ENCODE measurements at places on chromosomes 13 and 19.

DNA sequence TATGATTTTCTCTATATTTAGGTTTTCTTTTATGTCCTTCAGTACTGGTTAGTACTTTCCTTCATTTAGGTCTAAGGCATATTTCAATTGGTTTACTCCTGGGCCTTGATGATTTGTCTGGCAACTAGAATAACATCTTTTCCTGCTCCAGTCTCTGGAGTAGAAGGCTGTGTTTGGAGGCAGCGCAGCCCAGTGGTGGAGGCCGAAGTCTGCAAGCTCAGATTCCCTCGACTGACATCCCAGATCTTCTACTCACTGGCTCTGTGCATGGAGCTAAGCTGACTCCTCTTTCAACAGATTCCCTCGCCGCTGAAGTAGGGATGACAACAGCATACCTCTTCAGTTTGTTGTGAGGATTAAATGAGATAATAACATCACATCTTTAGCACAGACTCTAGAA, 141.0 kb downstream of the RAP2A start:
- DNase-seq, result no peak

- peak; percentile 88 for DNase-seq
These were observed 10.1 kb downstream of the NOSIP start for GRCh38 chr19:49570138-49570856.

GRCh38 chr19:19559931-19560330, 21.9 kb downstream of the CILP2 start:
- DNase-seq, result no peak

DNA sequence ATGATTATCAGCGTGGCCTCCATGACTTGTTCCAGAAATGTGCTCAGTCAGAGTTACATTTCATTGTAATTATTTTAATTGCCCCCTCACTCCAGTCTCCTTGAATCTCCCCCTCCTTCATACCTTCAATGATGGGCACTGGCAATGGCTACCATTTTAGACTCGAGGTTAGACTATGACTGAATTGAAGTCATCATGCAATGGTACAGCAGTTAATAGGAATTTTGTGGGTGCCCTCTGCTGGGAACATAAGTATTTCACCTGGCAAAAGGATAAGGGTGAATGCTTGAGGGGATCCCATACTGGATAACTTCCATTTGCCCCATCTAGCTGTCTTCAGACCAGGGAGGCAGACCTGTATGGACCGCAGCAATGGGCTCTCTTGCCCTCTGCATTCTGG, 32.2 kb upstream of the USP12 start:
- no peak for DNase-seq

DNA sequence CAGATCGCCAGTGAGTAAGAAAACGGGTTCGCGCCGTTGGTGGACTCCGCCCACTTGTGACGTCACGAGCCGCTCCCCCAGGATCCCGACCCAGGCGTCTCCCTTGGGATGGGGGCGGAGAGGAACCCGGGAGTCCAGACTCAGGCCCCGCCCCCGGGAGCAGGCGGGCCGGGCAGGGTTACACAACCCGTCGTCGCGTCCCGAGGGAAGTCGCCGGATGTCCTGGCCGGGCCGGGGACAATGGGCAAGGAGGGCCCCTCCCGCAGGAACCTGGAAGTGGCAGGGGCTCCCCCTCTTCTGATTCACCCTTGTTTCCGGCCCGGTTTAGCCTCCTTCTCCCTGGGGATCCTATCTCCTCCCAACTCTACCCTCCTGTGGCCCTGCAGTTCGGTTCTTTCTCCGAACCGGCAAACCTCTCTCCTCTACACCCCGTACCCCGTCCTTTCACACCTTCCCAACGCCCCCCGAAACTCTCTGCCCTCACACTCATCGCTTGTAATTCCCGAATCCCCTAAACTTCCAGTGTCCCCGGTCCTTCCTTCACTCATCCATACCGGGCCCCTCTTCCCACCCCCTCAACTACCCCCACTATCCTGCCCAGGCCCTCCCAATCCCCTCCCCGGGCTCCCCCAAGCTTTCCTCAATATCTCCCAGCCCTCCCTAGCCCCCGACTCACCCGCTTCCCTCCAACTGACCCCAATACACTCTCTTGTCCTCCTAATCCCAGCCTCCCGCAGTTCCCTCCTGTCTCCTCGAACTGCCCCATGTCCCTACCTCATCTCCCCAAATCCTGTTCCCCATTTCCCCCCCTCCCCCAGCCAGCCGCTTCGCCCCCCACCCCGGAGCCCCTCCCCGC, 20.0 kb upstream of the ERCC1 start:
- peak; percentile 59 for DNase-seq

DNA sequence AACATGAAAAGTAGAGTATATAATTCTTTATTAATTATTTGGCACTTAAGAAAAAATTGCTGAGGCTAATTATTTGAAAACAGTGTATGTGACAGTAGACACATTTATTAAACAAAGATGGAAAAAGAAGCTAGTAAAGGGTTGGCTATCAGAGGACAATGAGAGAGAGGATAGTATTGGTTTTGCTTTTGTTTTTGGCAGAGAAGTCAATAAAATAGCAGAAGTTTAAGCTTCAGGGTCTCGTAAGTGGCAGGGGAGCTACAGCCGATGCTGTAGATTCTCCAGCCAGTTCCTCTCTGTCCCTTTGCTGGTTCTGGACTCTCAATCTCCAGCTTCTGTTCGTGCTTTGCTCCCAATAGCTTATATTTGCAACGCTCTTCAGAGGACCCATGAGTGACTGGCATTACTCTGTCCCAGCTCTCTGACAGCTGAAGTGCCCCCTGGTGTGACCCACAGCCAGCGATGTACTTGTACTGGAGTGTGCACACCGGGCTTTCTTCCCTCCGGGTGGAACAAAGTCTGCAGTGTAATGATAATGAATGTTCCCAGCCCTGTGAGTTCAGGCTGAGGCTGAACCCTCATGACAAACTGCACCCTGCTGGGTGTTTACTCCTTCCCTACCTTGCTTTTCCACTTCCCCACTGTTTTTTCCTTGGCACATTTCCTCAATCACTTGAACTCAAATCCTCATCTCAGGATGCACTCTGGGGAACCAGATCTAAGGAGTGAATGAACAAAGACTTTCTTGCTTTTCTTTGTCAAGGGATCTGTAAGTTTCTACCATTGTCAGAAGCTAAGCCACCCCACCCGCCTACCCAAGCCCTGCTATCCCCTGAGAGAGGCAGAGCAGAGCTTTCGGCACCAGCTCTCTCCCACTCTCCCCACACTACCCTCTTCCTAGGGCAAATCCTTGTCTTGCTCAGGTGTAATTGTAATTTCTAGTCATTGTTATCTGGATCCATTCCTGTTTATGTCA, 254.8 kb downstream of the LHFPL6 start:
- DNase-seq, result no peak

GRCh38 chr19:10321417-10321797, 5.6 kb upstream of the FDX2 start:
- DNase-seq, result no peak

DNA sequence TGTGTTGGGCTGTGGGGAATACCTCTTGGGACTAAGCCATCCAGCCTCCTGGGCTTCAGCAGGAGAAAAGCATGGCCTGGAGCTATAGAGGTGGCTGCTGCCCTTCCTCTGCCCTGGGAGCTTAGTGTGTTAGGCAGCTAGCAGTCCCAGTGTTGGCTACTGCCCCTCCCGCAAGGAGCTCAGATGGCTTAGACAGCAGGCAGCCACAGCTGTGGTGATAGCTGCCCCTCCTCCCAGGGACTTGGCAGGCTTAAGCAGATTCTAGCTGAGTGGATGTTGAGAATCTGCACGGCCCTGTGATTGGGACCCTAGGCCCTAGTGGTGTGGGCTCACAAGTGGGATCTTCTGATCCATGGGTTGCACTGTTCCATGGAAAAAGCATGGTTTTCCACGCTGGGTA, 264.5 kb downstream of the TDRD3 start:
- peak; percentile 75 for DNase-seq

DNA sequence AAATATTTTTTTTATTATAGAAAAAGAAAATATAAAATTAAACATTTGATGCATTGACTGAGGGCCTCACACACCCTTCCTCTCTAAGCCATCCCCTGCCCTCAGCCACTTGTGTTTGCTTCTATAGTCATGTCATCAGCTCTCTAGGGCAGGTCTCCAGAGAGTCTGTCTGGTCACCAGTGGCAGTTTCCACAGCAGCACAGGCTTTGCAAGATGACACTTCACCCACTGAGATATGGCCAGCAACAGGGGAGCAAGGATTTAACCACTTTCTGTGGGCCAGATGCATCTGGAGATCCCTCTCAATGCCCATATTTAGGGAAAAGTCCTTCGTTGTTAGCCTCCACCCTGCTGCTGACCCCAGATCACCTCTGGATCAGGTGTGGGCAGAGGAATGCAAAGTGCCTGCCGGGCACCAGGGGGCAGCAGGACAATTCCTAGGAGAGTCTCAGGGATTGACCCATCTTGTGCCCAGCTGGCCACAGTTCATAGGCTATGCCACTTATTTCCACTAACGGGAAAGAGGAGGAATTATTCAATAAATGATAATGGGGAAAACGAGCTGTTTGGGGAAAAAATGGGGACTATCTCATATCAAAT, 4.8 kb downstream of the ABCC4 start:
- DNase-seq, result peak; percentile 16

GRCh38 chr19:17200408-17201079, 14.6 kb upstream of the USE1 start:
- DNase-seq, result no peak

- no peak for DNase-seq
These were observed 52.0 kb downstream of the DIAPH3 start for GRCh38 chr13:60111691-60112090.

GRCh38 chr13:106161146-106161545, 374.3 kb downstream of the EFNB2 start:
- DNase-seq, result no peak

- peak; percentile 57 for DNase-seq
These were observed 5.2 kb upstream of the CEACAM18 start for GRCh38 chr19:51473009-51473707.

GRCh38 chr19:50568728-50569698, 778 bp upstream of the LRRC4B start:
- DNase-seq, result no peak

GRCh38 chr13:49502954-49503353, 7.2 kb downstream of the PHF11 start:
- DNase-seq, result no peak

DNA sequence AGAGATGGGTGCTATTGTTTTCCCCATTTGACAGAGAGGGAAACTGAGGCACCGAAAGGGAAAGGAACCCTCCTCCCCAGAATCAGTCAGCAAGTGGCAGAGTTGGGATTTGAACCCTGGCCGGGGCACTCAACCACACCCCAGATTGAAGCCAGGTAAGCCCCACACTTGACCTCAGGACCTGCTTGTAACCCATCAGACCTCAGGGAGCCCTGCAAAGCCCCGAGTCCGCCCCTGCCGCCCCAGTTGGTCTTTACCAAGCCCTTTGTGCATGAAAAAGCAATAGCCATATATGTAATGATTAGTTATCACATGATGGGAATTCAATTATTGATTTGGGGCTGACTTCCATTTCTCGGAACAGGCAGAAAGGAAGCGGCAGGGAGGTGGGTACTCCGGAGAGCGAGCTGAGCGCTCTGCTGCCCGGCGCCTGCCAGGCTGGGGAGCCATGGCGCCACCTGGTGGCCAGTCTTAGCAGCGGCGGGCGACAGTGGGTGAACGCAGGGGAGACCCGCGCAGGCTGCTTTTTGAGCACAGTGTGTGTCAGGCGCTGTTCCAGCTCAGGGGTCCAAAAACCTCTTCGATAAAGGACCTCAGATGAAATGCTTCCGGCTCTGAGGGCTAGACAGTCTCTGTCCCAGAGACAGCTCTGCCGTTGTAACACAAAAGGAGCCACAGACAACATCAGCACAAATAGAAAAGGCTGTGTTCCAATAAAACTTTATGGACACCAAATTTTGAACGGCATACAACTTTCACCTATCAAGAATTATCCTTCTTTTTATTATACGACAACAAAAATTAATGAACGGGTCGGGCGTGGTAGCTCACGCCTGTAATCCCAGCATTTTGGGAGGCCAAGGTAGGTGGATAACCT, 82.9 kb upstream of the CACNA1A start:
- DNase-seq, result peak; percentile 72

- DNase-seq, result no peak
These were observed 32.4 kb downstream of the GPR42 start for GRCh38 chr19:35403116-35403760.

DNA sequence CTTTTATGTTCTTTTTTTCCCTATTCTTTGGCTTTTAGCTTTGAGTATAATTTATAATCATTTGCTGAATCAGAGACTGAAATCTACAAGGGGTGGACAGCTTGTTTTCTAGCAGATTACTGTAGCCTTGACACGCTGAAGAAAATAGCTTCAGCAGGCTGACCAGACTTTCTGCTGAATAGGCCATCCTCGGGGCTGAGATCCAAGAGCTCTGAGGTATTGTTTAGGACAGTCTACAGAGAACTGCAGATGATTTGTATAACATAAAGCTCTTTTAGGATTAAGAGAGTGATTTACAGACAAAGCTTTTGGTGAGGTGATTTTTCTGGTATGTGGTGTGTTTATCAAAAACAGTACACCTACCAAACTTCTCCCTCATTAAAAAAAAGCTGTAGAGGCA, 16.8 kb downstream of the POLR1D start:
- no peak for DNase-seq

DNA sequence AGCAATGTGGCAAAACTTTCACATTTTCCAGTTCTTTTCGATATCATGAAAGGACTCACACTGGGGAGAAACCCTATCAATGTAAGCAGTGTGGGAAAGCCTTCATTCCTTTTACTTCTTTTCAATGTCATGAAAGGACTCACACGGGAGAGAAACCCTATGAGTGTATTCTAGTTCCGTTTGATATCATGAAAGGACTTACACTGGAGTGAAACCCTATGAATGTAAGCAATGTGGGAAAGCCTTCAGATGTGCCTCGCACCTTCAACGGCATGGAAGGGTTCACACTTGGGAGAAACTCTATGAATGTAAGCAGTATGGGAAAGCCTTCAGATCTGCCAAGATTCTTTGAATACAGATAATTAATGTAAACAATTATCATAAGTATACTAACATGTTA, 14.5 kb upstream of the ZNF763 start:
- no peak for DNase-seq

GRCh38 chr19:53864308-53864836, 3.3 kb upstream of the MYADM start:
- no peak for DNase-seq

DNA sequence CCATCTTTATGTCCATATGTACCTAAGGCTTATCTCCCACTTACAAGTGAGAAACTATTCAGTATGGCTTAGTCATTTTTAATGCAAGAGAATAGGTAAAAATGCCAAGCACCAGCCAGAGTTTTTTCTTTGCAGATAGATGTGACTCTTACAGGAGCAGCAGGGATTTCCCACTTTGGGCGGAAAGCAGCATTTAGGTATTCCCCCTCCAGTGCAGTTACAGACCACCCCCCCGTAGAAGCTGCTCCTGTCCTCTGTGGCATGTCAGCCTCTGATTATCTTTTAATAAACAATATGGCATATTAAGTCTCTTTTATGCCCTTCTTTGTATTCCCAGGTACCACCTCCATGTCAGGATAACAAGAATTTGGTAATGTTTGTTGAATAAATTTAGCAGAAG, 24.7 kb upstream of the USPL1 start:
- peak; percentile 39 for DNase-seq

DNA sequence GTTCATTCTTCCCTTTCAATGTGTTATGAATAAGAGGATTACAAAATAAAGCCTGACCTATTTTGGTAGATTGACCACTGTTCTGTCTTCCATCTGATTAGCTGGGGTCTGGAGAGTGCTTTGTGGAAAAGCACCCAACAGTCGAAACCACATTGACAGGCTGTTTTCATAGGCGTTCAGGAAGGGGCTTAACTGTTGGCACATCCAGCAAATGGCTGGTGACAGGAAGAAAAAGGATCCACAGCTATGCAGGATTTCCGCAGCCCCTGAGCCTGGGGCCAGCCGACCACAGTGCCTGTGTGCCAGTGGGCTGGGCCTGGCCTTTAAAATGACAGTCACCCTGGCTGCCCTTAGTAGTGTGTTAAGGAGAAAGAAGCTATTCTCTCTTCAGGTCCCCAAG, 113.3 kb downstream of the SIPA1L3 start:
- DNase-seq, result no peak

GRCh38 chr13:87120476-87120875, 550.7 kb upstream of the SLITRK5 start:
- no peak for DNase-seq
